T-helper 17 cell (primary cell): ENCODE measurements at places on chromosomes 7 and 10.

GRCh38 chr10:97714401-97715258 lies 1.1 kb downstream of the MARVELD1 start:
- no peak for DNase-seq

DNA sequence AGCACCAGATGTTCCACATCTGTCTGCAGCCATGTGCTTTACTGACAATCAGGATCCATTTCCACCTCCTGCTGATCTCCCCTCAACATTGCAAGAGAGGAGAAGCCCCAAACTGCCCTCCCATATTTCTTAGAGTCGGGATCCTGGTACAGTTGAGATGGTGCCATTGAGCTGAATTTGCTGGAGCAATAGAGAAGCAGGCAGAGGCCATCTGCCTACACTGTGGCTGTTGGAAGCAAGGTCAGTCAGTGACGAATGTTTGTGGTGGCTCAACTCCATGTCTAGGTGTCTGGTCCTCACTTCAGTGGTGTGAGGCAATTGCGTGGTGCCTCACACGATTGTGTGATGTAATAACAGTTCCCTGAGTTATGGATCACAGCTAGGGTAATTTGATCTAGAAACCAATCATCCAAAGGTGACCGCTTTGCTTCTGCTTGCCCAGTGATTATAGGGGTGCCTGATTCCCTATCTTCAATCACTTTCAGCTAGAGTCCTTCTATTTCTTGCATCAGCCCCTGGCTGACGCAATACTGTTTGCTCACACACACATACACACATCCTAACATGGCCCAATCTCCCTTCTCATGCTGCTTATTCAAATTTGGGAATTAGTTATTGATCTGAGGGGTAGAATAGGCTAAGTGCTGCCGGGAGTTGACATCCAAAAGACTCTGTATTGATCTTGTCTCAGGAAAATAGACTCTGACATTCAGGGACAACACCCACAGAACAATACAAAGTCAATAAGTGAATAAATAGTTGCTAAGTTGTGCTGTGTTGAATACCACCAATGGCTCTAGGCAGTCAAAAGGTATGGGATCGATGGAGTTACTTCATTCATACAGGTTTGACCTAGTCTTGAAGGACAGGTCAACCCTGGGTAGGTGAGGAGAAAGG lies 46.1 kb upstream of the SLC35B4 start:
- DNase-seq = no peak

DNA sequence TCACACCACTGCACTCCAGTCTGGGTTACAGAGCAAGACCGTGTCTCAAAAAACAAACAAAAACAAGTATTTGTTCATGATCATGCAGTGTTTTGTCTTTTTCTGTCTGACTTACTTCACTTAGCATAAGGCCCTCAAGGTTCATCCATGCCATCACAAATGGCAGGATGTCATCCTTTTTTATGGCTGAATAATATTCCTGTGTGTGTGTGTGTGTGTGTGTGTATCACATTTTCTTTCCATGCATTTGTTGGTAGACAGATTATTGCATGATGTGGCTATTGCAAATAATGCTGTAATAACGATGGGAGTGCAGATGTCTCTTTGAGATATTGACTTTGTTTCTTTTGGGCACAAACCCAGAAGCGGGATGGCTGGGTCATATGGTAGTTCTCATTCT lies 14.3 kb upstream of the MNX1 start:
- DNase-seq = no peak

GRCh38 chr7:51639661-51640334 lies 323.2 kb upstream of the COBL start:
- no peak for DNase-seq

GRCh38 chr10:132351611-132352010 lies 19.6 kb downstream of the LRRC27 start:
- DNase-seq = no peak

- DNase-seq = no peak
These were observed 21.8 kb downstream of the NET1 start for GRCh38 chr10:5434017-5434753.

- no peak for DNase-seq
These were observed 553 bp downstream of the VDAC2 start for GRCh38 chr10:75211007-75211691.

DNA sequence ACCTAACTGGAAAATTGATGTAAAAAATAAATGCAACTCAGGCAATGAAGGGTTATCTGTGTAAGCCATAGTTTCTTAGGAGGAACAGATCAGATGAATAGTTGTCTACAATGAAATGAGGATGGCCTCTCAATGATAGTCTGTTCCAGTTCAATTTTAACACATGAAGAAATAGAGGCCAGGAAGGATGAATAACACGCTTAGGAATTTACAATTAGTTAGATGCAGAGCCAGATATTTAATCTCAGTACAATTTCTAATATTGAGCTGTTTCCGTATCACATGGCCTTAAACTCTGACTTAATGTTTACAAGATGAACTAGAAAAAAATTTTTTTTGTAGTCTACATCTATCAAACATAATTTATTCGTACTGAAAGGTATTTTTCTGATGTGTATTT lies 176.6 kb downstream of the GALNT11 start:
- DNase-seq = no peak

- DNase-seq = no peak
These were observed 89.3 kb upstream of the ZNF746 start for GRCh38 chr7:149586646-149587645.

DNA sequence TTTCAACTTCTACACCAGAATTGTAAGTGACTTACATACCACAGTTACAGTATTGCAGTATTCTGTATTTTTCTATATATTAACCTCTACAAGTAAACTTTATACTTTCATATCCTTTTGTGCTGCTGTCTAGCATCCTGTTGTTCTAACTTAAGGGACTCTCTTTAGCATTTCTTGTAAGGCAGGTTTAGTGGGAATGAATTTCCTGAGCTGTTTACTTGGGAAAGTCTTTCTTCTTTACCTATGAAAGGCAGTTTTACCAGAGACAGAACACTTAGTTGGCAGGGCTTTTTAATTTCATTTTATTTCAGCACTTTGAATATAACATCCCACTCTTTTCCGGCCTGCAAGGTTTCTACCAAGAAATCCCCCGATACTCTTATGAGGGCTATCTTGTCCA lies 75.8 kb upstream of the WAC start:
- DNase-seq = no peak
